Nucleus accumbens (tissue), 56 donors: ENCODE measurements at places on chromosomes 1 and 21.

DNA sequence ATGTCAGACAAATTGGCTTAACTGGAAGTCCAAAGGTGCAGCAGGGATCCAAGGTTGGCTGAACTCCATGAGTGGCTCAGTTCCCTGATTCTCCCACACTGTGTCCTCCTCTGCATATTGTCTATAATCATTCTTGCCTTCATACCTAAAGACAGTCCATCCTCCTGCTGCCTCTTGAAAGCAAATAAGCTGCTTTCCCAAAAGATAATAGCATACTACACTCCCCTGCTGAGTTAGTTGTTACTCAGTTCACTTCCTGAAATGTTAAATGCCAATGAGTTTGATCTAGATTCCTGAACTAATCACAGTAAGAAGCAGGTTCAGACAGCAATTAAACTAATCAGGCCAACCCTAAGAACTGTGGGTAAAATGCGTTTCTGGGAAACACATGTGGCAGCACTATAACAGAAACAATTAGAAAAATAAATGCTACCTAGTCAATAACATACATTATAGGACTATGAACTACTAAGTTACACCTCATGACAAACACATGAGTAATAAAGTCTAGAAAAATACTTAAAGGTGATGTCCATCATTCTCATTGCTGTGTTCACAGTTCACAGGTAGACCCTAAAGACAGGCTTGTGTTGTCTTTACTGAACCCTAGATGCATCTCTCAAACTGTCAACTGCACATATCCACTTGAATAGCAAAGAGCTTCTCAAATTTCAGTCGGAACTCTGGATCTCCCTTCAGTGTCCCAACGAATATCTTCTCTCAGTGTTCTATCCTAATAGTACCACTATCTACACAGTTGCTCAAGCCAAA lies 50.8 kb upstream of the BOLA1 start:
- DNase-seq: no peak

DNA sequence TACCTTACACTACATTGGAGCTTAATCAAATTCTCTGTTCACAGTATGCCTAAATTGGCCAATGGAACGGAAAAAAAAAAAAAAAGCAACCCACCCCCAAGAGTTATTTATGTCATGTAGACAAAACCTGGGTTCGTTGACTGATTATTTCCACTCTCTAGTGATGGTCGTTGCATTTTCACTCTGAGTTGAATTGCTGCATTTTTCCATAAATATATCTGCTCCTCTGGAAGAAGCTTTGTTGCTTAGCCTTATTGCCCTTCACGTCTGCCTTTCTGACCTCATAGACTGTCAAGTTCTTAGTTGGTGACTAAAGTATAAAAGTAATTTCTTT lies 90.2 kb upstream of the RUNX1 start:
- no peak for DNase-seq

- no peak for DNase-seq
Observed at GRCh38 chr1:12344596-12345349, 114.9 kb downstream of the VPS13D start.

DNA sequence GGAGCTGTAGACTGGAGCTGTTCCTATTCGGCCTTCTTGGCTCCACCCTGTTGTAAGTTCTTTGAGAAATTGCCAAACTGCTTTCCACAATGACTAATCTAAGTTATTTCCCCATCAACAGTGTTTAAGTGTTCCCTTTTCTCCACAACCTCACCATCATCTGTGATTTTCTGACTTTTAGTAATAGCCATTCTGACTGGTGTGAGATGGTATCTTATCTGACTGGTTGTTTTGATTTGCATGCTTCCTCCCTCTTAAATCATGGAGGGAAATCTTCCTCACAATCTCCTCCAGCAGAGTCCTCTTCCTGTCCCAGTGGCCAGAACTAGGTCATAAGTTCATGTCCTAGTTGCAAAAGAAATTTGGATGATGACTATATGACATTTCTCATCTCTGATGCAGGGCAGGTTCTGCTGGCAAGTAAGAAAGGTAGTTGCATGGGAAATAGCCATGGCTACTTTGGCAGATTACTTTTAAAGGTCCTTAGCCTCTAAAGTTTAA lies 294.0 kb downstream of the LRRC40 start:
- no peak for DNase-seq

GRCh38 chr1:64470665-64471217 lies 812 bp downstream of the CACHD1 start:
- no peak for DNase-seq

GRCh38 chr1:204446413-204447111 lies 34.9 kb upstream of the PPP1R15B start:
- peak; percentile 73 for DNase-seq

GRCh38 chr1:73800376-73800775 lies 397.6 kb downstream of the LRRIQ3 start:
- no peak for DNase-seq

GRCh38 chr1:110482662-110483307 lies 31.8 kb downstream of the PROK1 start:
- no peak for DNase-seq

DNA sequence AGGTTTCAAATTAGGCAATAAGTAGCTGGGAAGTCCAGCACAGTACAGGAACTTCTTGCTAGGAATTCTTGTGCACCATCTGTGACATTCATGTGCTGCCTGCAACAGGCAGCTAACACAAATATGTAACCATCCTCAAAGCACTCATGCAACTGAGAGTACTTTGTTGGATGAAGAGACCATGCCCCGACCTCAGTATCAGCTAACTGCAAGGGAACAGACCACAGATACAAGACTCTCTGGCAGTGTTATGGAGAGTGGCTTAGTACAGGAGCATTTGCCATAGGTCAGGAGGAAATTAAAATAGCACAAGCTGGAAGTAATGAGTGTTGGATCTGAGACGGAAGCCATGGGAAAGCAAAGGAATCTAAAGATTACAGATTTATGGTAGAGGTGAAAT lies 123.6 kb downstream of the LRRC53 start:
- no peak for DNase-seq

DNA sequence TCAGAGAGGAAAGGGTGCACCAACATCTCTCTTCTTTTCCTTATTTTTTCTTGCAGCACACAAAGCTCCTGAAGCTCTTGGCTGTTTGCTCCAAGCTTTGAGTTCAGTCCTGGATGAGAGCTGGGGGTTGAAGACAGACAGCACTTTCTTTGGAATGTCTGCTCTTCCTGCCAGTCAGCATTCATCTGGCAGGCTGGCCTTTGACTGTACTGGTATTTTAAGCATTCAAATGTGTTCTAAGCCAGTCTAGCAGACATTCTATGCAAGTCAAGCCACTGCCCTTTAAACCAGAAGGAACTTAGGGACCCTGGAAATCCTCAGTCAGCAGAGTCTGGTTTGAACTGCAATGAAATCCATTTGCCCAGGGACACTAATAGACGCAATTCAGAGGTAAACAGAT lies 45.0 kb downstream of the XCL1 start:
- no peak for DNase-seq

DNA sequence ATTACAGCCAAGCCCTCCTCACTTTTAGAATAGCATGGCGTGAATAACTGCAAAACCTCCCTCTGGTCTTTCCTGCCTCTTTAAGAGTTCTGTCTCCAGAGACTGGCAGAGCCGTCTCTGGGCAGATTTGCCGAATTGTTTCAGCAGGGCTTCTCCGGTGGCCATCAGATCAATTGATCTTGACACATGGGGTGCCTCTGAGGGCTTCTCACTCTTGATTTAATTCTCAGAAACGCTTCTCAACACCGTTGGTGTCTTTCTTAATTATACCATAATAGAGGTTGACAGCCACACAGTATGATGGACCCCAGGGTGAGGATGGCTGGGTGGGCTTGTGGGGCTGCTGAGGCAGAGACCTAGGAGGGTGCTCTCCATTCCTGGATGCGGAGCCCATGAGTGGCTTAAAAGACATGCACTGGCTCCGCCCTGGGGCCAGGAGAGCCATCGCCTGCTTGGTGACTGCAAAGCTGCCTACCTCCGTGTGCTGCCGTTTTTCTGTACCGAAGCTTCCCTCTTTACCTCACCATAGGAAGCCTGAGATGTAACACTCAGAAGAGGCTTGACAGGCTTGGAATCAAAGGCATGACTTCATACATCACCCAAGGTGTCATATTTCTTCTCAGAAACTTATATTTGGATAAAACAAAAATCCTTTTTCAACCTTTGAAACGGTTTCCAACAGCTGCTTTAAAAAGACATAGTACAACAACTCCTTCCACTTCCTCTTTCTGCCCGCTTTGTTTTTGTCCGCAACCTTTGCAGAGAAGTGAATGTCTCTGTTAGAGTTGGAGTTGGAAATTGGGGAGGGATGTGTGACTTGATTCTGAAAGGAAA lies 82.9 kb downstream of the GALNT2 start:
- no peak for DNase-seq

- DNase-seq: no peak
Observed at GRCh38 chr1:47669081-47669585, 231.3 kb downstream of the FOXD2 start.

DNA sequence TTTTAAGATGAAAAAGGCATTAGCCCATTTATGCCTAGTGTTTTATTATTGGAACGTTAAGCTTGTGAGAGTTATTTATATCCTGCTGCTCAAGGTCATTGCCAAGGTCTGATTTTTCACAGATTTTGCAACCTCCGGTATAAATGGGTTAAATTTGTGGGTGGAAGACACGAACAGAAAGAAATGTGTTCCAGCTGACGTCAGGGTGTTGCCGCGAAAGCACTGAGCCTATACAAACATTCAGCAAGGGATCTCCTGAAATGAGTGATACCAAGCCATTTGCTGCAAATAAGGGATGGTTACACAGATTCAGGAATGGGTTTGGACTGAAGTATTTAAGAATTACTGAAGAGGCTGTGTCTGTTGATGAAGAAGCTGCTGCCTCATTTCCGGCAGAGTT lies 32.2 kb downstream of the TMED5 start:
- no peak for DNase-seq

GRCh38 chr21:25385911-25386474 lies 221.3 kb downstream of the MRPL39 start:
- DNase-seq: no peak

DNA sequence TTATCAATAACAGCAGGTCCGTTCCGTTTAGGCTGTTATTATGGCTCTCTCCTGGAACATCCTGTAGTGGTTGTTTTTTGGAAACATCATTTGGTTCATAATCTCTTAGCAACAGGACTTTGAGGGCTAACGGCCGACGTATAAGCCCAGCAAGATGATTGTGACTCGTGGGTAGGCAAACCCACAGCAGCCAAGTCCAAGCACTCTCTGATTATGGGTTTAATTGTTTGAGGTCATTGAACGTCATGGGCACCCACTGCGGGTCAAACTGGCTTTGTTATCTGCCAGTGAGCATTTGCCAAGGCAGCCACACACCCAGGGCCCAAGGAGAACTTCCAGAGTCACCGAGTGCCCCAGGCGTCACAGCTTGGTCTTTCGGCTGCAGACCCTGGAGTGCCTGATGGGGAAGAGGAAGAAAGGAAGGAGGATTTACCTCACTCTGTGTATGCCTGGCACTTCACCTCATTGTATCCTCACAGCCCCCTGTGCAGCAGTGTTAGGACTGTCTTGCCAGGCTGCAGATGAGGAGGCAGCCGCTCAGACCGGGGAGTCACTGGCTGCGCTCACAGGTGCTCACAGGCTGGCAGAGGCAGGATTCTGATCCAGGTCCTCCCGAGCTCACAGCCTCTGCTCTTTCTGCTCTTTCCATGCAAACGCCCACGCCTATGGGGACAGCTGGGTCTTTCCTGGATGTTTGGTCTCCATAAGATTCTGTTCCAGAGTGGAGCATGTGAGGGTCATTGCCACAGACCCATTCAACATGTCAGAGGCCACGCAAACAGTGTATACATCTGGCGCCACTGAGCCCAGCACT lies 30.8 kb upstream of the EPS8L3 start:
- no peak for DNase-seq

DNA sequence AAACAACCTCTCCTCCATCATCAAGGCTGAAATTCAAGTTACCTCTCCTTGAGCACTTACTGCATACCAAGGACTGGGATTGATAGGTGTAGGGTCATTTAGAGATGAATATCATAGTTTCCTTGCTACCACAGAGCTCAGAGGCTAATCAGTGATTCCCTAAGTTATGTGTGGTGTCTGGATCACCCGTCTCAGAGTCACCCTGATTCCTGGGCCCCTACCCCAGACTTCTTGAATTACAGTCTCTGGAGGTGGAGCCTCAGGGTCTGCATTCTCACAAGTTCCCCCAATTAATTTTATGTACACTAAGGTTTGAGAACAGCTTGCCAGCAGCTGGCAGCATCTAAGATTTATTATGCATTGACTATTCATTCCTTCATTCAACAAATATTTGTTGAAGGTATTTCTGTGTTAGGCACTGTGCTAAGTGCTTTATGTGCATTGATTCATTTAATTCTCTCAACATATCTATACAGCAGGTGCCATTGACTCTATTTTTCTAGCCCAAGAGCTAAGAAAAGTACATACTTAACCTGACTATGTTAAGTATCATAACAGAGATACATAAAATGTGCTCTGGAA lies 182.9 kb upstream of the FGGY start:
- no peak for DNase-seq

GRCh38 chr1:25772692-25773245 lies 27.2 kb upstream of the SELENON start:
- DNase-seq: no peak

- no peak for DNase-seq
Observed at GRCh38 chr1:50481142-50481736, 58.0 kb upstream of the DMRTA2 start.

DNA sequence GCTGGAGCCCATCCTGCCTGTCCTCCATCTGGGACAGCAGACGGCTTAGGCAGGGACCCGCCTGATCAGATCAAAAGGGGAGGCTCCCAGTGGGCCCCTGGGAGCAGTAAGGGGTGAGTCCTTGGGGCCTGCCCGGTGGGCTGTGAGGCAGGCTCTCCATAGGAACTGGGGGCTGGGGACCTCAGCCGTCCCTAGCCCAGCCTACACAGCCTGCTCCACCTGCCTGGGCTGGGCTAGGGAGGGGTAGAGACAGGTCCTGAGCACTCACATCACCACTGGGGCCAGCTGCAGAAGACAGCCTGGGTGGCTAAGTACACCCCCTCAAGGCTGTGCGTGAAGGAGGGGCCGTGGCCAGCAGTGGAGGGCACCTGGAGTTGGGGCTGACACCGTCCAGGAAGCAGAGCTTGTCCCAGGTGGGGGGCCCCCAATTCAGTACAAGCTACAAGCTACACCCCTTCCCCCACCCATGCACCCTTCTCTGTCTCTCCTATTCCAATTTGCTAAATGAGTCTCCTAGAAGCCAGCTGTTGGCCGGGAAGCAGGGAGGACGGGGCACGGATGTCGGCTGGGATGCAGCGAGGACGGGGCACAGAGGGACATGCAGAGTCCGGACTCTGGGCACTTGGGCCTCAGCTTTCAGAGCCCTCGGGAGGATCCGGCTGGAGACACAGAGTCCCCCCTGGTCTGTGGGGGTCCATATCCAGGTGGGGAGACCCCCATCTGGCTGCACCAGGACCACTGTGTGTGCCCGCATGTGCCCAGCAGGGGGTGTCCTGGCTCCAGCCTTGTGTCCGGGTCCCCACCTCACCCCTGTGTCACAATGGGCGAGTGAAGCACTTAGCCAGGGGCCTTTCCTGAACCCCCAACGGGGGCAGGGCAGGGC lies 1.7 kb downstream of the ISG15 start:
- no peak for DNase-seq
